ENCODE measurements at places on chromosomes 5 and 9.

- DNase-seq = peak; percentile 33
- H3K4me1 ChIP-seq = no peaks in the 10 kb centered on the region
- H3K27ac ChIP-seq = no peak overlapping the region
- H3K27me3 ChIP-seq = no peaks in the 10 kb centered on the region
Measured at GRCh38 chr5:41708604-41708940, 161.7 kb downstream of the OXCT1 start.

DNA sequence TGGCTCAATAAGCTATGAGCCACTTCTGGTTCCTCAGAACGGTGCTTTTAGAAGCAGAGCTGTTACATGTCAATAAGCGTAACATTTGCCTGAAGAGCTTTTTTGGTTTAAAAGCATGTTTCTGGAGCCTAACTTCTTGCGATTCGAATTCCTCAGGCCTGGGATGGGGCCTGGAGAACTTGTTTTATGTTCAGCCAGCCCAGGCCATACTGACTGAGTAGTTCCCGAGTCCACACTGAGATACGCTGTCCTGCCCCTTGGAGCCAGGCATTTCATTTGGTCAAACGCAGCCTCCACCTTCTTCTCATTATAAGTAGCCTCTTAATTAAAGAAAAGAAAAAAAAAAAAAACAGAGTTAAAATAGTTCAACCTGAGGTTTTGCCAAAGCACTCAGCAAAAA, 260.6 kb upstream of the ANKRD55 start:
- no peak overlapping the region for H3K4me3 ChIP-seq
- no peaks in the 10 kb centered on the region for H3K36me3 ChIP-seq
- no peak for DNase-seq

DNA sequence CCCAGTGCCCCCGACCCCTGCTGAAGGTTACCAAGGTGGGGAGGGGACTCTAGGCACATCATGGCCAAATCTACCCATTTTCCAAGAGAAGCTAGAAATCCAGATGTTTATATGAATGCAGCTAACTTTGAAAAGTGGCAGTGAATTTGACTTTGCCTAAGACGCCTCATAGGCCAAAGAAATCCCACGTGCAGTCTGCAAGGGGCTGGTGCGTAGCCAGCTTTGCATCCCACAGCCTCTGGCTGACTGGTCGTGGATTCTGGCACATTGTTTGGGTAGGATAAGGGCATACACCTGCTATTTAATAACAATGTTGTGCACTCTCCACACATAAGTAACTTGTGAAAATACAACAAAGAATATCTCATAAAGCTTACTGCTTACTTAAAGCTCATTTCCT, 3.5 kb upstream of the GADD45G start:
- no peak for DNase-seq
- H3K36me3 ChIP-seq = no peaks in the 10 kb centered on the region
- H3K4me1 ChIP-seq = peaks cover 8% of the 10 kb centered on the region
- H3K4me3 ChIP-seq = no peak overlapping the region

DNA sequence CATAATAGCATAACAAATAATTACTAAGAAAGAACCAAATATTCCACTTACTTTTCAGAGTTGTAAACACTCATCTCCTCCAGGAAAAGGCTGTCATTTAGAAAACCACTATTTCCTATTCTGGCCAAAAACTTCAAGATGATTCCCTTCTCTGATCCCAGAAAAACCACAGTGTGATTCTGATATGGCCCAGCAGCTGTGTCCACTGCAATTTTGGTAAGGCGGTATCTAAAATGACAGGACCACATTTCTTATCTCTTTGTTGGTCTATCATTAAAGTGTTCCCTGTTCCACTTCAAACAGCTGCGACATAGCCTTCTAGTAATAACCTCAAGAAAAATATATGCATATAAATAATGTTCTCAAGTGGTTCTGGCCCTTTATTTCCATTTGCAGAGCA, 96.1 kb downstream of the SEMA6A start:
- no peaks in the 10 kb centered on the region for H3K27me3 ChIP-seq
- no peak for DNase-seq
- no peak overlapping the region for H3K4me3 ChIP-seq
- no peaks in the 10 kb centered on the region for H3K4me1 ChIP-seq
- peak overlapping the region; percentile 55 for H3K27ac ChIP-seq
- peaks cover 97% of the 10 kb centered on the region for H3K36me3 ChIP-seq

DNA sequence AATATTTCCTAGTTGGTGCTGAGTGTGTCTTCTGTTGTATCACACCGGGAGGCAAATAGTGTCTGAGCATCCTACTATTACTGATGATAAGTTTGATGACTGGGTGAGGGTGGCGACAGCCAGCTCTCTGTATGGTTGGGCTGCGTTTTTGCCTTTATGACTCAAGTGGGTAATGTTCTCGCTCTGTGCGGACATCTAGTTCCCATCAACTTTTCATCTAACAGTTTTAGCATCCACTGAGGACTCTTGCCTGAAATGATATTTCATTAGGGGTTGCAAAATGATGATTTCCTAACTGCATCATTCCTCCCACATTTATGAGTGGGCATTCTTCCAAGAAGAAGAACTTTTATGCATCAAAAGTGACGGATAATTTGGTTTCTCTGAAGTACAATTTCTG, 26.5 kb downstream of the HMCN2 start:
- no peaks in the 10 kb centered on the region for H3K36me3 ChIP-seq
- no peaks in the 10 kb centered on the region for H3K27me3 ChIP-seq
- H3K27ac ChIP-seq = no peak overlapping the region
- no peak overlapping the region for H3K4me3 ChIP-seq
- no peak for DNase-seq
